ENCODE measurements at places on chromosomes 3 and 15.

- no peak for DNase-seq
Measured at GRCh38 chr3:66993082-66993481, 5.0 kb upstream of the KBTBD8 start.

DNA sequence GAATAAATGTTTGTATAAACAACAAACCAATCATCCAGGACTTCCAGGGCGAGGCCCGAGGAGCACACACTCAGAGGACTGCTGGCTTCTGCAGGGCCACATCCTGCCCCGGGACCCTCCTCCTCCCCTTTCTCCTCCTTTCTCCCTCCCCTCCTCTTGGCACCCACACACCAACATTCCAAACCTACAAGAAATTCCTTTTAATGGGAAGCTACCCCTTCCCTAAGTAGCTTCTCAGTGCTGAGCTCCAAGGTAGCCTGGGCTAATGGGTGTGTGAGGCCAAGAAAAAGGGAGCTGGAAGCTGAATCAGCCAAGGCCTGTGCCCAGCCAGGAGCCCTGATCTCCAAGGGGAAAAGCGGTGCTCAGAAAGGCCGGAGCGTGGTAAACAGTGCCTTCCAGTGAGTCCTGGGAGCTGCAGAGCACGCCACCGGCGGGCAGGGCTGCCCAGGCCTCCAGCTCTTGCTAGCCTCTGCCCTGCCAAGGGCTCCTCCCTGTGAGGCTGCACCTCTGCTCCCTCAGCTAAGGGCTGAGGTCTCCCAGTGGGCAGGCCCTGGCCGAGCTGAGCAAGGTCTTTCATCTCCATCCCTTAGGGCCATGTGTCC, 3.9 kb downstream of the ITIH3 start:
- no peak for DNase-seq

GRCh38 chr3:78858174-78858573, 909.6 kb downstream of the ROBO1 start:
- DNase-seq = no peak

DNA sequence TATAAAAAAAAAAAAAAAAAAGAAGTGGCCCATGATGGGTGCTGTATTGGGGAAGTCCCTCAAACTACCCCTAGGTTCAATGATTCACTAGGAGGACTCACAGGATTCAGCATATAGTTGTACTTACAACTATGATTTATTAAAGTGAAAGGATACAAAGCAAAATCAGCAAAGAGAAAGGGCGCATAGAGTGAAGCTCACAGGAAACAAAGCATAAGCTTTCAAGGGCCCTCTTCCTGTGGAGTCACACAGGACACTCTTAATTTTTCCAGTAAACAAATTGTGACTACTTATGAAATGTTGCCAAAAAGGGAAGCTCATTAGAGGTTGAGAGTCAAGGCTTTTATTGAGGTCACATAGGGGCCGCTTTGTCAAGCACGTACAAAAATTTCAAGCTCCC, 153.7 kb upstream of the GAP43 start:
- peak; percentile 12 for DNase-seq

DNA sequence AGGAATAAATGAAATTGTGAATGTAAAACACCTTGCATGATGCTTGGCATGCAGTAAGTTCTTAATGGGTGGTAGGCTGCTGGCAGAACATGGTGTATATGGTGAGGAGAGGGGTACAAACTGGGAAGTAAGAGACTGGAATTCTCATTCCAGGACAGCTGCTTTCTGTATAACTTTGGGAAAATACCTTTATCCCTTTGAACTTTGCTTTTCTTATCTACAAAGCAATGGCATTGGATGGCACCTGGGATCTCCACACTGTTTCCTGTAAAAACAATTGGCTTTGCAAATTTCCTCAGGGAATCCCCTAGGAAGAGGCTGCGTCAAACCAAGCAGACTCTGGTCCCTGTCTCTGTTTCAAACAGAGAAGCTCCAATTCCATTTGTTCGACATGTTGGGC, 100.7 kb upstream of the SLC4A7 start:
- no peak for DNase-seq

DNA sequence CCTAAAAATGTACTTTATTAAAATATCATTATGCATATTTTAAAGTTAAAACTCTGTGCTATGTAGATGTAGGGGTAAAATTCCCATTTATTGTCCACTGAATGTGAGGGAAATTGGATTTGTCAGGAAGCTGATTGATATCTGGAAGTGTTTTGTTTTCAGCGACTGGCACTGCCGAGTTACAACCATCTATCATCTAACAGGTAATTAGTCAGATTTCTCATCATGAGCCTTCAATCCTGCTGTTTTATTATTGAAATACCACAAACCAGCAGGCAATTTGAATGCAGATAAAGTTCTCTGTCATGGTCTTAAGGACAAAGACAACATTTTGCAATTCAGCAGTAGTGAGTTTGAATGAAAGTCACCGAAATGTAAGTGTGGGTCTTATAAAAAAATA, 40.5 kb downstream of the ZIC1 start:
- DNase-seq = no peak

- DNase-seq = no peak
Measured at GRCh38 chr15:101431301-101431700, 58.2 kb downstream of the PCSK6 start.

DNA sequence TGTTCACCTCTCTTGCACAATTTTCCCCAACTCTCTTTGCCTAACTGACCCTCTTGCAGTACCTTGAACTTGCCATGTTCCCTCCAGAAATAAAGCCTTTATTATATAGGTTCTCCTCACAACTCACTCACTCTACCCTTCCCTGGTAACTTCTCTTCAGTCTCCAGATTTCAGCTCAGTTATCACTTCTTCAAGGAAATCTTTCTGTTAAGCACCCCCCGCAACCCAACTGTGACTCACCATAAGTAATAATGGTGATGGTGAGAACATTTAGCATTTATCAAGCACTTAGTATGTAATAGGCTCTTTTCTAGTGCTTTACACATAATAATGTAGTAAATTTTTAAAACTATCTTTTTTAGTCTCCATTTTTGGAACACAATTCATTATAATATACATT, 8.1 kb upstream of the OR5K1 start:
- DNase-seq = no peak

DNA sequence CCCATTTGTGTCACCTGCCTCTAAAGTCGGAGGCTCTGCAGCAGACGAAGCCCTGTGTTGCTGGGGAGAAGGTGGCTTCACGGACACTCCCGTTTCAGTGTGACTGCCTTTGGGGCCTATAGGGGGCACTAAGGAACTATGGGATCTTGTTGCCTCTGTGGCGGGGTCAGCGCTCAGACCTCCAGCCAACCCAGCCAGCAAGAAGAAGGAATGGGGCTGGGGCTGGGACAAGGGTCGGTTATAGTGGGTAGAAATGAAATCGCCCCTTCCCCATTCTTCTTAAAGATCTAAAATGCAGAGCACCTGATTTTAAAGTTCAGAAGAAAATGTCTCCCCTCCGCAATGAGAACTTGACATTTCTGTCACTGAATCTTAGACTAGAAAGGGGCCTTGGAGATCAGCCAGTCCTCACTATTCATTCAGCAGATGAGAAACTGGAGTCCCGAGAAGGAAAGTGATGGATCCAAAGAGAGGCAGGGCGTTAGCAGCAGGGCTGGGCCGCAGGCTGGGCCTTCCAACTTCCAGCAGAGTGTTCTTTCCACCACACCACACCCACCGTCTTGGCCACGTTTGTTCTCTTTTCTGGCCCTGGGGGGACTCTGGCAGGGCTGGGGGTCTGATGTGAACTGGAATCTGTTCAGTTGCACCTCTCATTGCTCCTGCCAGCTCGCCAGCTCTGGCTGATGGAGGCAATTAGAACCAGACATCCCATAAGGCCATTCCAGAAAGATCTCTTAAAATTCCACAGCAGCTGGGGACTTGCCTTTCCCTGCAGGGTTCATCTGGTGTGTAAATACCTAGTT, 195.4 kb downstream of the OPA1 start:
- no peak for DNase-seq

GRCh38 chr15:27133249-27133648, 162.3 kb downstream of the GABRG3 start:
- DNase-seq = no peak

DNA sequence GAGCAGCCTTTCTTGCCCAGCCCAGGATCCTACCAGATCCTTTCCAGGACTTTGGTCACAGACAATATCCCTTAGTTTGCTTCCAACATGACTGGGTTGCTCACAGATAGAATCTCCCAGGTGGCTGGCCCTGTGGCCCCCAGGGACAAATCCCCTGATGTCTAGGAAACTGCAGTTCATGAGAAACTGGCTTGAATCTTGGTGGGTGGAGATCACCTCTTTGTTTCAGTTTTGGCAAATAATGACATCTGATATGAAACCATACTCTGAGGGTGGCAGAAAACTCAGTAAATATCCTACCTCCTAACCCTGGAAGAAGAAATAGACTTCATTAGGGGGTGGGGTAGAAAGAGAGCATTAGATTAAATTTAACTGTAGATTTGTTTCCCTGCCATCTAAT, 44.1 kb upstream of the PFN2 start:
- DNase-seq = no peak

- no peak for DNase-seq
Measured at GRCh38 chr3:32120471-32120870, 14.1 kb downstream of the GPD1L start.

GRCh38 chr15:68729789-68730411, 90.8 kb downstream of the ANP32A start:
- DNase-seq = no peak

- no peak for DNase-seq
Measured at GRCh38 chr15:28944696-28945300, 59.0 kb downstream of the APBA2 start.

GRCh38 chr3:139558351-139559266, 19.1 kb upstream of the RBP1 start:
- DNase-seq = no peak

GRCh38 chr3:31758322-31758965, 222.6 kb downstream of the OSBPL10 start:
- no peak for DNase-seq

DNA sequence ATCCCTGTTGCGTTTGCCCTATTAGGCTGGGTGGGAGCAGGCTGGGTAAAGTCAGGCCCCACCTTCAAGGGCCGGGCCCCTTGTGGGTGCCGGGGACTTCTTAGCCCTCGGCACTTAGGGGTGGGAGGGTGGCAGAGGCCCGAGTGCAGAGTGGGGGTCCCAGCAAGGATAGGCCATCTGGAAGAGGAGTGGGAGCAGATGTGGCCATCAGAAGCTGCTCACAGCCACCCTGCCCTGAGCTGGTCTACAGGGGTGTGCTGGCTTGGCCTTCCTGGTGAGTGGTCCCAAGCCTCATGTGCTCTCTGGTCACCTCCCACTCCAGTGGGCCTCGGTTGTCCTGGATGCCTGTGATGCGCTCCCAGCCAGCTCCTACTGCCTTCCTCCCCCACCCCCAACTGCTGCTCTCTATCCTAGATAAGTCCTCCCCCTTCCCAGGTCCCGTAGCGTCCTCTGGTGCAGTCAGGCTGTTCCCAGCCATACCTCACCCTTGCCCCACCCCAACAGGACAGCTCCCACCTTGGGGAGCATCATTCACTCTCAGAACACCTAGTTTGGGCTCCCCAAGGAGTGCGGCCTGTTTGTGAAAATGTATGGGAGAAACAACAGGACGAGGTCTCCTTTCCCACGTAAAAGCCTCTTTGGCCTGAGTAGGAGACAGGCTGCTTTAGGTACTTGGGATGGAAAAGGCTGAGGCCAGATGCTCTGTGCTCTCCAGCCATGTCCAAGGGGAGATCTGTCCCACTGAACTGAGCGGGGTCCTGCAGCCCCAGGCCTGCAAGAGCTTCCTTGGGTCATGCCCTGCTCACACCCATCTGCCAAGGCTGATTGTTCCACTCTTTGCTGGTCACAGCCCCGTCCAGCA, 24.9 kb upstream of the PLXNA1 start:
- no peak for DNase-seq

DNA sequence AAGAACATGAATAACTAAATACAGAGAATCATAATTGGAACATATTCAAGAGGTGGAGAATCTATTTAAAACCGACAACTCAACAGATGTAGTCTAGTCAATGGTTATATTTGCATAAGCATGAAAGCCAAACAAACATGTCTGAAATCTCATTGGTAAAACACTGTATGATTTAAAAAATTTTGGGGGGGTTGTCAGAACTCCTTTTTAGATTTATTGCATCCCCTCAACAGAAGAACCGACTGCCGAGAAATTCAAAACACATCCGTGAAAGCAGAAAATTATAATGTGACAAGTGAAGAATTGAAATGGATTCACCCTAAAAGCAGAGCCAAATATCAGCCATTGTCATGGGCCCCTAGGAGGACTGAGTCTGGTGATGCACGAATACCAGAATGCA, 633.4 kb upstream of the KCNMB2 start:
- DNase-seq = no peak

DNA sequence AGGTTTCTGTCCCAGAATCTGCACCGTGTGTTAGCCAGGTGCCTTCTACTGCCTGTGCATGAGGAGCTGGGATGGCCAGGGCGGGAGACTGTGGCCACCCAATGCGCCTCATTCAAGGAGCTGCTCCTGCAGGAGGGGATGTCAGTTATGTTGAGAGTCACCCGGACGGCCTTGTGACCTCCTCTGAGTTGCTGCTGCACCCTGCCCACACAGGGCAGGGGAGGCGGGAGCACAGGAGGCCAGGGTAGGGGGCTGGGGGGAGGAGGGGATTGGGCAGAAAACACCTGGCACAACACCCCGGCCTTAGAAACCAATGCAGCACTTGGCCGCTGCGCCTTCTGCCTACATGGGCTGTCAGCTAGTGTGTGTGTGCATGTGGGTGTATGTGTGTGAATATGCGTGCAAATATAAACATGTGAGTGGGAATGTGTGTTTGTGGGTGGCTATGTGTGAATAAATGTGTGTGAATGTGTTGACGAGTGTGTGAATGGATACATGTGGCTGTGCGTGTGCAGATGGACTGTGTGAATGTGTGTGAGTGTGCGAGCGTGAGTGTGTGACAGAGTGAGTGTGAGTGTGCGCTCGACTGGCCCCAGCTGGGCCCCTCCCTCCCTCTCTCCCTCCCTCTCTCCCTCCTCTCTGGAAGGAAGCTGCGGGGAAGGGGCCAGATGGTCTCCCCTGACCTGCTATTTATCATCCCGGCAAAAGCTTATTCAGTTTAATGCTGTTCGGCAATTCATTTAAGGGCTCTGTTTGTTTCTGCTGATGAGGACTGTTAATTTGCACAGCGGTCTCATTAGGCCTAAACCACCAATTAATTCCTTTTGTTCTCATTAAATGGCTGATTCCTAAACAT, 106.9 kb downstream of the TLE3 start:
- no peak for DNase-seq

GRCh38 chr3:42025370-42026138, 63.7 kb upstream of the ULK4 start:
- DNase-seq = peak; percentile 43

DNA sequence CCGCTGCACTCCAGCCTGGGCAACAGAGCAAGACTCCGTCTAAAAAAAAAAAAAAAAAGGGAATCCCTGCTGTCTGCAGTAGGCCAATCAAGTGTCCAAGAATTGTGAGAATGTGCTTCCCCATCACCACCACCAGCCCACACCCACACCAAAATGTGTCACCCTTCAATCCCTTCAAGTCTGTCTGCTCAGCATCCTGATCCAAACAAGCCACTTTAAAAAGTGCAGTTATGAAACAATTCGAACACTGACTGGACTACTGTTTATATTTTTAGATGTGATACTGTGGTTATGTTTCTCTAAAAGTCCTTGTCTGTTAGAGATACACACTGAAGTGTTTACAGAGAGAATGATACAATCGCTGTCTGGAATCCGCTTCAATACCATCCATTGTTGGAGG, 78.1 kb upstream of the CGNL1 start:
- no peak for DNase-seq
